SK-MEL-5 (cell line): ENCODE measurements at places on chromosomes 12 and 14. TPM values are rescaled to one million over a fixed set of nuclear protein-coding genes. Genes with fewer than 3 reads are reported as not detected.

The HEATR5A gene
- total RNA-seq: 41.7 and 48.2 TPM in 2 replicates

The VRTN gene
- total RNA-seq: not detected in 2 replicates

The KRT6B gene
- total RNA-seq: not detected in 2 replicates

The EML5 gene
- total RNA-seq: 0.16 and 0.53 TPM in 2 replicates

The APAF1 gene
- total RNA-seq: 13.9 and 20.8 TPM in 2 replicates

GRCh38 chr12:108210001-108210400 lies 80.9 kb downstream of the WSCD2 start:
- DNase-seq: no peak

DNA sequence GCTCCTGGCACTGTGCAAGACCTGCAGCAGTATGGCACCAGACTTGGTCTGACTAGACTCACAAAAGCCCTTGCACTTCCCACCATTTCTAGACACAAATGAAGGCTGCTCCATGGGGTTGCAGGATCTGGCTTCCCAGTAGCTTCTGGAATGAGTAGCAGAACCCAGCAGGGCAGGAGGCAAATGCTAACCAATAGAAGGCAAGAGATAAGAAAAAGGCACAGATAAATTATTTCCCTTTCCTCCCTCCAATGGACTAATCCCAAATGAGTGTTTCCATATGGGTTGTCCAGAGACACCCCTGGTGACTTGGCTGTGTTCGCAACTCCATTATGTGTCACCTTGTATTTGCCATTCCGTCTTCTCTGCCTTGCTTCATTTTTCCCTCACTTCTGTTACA lies 49.7 kb downstream of the KIF21A start:
- DNase-seq: no peak
